ENCODE measurements at places on chromosomes 3 and 15.

DNA sequence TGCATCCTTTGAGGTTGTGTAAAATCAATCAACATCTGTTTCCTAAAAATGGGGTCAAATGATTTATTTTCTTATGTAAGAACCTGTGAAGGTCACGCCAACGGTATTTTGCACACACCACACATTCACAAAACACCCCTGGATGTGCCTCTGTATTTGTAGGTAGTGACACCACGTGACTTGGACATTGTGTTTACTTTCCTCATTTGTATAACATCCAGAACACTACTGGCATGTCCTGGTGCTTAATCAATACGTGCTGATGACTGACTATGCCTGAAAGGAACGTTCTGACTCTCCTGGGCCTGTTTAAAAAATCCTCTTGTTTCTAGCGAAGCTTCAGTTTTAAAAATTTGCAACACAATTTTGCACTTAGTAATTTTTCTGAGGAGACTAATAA lies 3.4 kb upstream of the TAFA4 start:
- no peak for DNase-seq

DNA sequence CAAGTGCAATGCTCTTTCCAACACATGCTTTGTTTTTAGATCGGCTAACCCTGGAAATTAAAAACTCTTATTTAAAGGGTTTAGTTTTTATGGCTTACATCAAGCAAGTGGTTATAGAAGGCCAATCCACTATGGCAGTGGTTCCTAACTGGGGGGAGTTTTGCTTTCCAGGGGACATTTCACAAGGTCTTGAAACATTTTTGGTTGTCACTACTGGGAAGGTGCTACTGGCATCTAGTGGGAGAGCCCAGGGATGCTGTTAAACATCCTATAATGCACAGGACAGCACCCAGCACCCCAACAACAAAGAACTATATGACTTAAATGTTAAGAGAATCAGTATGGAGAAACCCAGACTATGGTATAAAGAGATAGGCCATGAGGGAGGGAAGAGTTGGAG lies 439.0 kb downstream of the NTRK3 start:
- DNase-seq: no peak

- DNase-seq: no peak
These were observed 61.9 kb downstream of the TM4SF4 start for GRCh38 chr3:149536429-149536828.

DNA sequence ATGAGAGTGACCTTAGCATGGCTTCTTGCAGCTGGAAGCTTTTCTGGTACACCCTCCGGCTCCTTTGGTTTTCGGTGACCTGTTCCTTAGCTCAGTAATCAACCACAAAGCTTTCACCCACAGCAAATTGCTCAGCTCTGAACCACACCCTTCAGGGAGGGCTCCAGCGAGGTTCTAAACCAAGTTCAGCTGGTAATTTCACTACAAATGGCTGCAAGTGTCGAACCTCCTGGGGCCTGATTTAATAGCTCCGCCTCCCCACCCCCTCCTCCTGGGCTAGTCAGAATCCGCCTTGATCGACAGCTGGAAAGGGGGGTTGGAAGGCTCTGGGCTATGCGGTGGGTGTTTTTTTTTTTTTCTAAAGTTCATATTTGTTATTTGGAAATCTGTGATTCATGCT lies 150.9 kb upstream of the MCTP2 start:
- no peak for DNase-seq

- DNase-seq: no peak
These were observed 35.0 kb upstream of the PLCL2 start for GRCh38 chr3:16849795-16850194.

- DNase-seq: no peak
These were observed 94.7 kb downstream of the DLG1 start for GRCh38 chr3:197203714-197204146.

DNA sequence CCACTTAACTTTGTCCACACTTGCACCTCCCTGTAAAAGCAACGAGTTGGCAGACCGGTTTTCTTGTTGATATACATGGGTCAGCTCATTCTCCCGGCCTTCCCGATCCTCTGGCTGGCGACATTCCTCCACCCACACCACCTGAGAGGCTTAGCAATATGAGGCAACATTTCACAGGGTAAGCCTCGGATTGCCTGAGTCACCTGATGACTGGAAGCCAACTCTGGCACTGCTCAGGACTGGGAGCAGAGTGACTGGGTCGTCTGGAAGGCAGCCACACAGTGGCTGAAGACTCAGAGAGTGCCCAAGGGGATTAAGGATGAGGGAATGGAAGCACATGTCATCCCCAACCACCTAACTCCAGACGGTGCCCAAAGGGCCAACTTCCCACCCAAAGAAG lies 9.8 kb downstream of the HOMER2 start:
- no peak for DNase-seq

DNA sequence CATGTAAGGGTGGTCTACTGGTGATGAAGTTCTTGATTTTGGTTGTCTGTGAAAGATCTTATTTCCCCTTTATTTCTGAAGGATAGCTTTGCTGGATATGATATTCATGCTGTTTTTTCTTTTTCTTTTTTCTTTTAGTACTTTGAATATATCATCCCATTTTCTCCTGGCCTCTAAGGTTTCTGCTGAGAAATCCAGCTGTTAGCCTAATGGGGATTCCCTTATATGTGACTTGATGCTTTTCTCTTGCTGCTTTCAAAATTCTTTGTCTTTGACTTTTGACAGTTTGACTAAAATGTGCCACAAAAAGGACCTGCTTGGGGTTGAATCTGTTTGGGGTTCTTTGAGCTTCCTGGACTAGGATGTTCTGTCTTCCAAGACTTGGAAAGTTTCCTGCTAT lies 62.6 kb downstream of the AP4E1 start:
- no peak for DNase-seq

DNA sequence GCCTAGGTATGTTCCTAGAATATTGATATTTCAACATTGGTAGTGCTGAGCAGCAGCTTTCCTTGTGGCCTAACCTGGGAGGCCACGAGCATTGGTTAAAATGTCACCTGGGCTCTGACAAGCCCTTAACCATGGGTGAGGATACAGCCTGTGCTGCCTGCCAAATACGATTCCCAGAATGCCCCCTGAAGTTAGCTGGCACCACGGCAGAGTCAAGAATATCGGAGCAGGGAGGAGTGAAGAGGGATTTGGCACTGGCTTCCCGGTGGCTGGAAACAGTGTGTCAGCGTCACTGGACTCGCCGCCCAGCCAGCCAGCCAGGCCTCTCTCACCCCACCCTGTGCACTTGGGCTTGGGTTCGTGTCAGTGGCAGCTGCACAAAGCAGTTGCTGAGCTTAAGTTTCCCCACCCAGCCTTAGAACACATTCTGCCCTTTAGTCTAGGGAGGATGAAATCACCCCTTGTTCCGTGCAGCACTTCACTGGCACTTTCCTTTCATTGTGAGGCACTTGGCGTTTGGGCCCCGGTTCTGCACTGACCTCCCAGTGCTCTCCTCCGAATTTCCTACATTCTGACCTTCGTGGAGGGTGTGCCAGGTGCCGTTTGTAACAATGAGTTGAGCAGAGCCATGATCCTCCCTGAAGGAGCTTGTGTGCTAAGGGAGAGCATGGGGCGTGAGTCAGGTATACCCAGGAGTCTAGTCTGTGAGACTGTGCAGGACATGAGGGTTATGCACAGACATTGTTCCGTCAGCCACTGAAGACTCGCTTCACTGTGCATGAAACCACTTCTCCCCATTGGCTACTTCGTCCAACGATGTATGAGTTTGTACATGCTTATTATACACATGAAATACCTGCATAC lies 152.8 kb upstream of the BHLHE40 start:
- no peak for DNase-seq

DNA sequence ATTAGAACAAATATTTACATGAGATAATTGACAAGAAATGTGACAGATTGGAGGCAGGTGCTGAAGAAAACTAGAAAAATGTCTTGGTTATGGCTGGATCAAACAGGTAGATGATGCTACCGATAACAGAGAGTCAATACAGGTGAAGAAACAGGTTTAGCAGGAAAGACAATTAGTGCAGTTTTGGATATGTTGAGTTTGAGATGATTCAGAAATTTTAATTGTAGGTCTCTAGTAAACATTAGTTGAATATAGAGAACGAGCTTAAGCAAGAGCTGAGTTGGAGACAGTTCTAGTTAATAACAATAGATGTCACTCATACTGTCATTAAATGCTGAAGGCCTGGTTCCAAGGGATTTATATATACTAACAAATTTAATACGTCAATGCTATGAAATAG lies 524.4 kb downstream of the NSUN3 start:
- no peak for DNase-seq

DNA sequence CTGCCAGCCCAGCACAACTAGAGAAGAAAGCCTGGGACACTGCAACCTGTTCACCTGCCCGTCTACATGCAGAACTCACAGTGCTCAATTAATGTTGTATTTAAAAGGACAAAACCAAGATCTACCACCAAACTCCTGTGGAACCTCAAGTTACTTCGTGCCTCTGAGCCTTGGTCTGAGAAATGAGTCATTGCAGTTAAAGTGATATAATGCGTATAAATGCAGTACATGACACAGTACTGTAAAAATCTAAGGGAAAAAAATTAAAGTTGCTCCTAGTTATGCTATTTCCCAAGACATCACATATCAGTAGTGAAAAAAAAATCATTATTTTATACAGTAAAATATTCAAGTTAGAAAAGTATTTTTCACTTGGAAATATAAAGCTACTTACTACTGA lies 138.9 kb downstream of the ZIC4 start:
- DNase-seq: no peak

- DNase-seq: peak; percentile 95
These were observed at the start of gene VPS8 for GRCh38 chr3:184811999-184812661. TSS of gene VPS8 (plus strand) at chr3:184812166. CDS start at chr3:184824633, 12,467 bp downstream.
